Peyer's patch (tissue), 4 donors: ENCODE measurements at places on chromosomes 5 and 9. TPM values are rescaled to one million over a fixed set of nuclear protein-coding genes. Genes with fewer than 3 reads are reported as not detected.

PTPN3 gene
- 31.0 TPM for total RNA-seq

GRCh38 chr5:14114615-14115251 lies 28.4 kb upstream of the TRIO start:
- no peak for DNase-seq

DNA sequence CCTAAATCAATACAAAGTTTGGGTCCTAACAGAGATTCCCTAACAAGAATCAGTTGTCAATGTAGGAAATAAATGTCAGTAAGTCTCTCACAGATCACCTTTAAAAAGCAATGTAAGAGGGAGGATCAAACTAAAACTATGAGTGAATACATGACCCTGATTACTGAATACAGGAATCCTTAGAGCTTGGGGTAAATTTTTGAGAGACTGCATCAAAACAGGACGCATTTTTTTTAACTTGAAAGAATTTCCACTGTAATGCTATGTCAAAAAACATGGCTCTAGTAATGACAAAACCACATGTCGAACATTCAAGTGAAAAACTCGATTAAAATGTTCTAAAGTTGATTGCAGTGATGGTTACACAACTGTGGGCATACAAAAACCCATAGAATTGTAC lies 21.9 kb downstream of the ZDHHC21 start:
- no peak for DNase-seq

PCDHGA5 gene
- 10.7 TPM for total RNA-seq

GRCh38 chr5:124371111-124371706 lies 375.2 kb downstream of the ZNF608 start:
- DNase-seq, result no peak

- DNase-seq, result no peak
These were observed 200.5 kb downstream of the EFNA5 start for GRCh38 chr5:107470295-107470582.

GRCh38 chr5:93163010-93163663 lies 417.9 kb downstream of the NR2F1-AS1 start:
- no peak for DNase-seq

CDX1 gene
- 390 TPM for total RNA-seq

GRCh38 chr9:113955076-113955752 lies 79.1 kb downstream of the ZNF618 start:
- no peak for DNase-seq

GRCh38 chr5:8340739-8341344 lies 471.9 kb downstream of the MTRR start:
- no peak for DNase-seq

SNCAIP gene
- 0.70 TPM for total RNA-seq

DNA sequence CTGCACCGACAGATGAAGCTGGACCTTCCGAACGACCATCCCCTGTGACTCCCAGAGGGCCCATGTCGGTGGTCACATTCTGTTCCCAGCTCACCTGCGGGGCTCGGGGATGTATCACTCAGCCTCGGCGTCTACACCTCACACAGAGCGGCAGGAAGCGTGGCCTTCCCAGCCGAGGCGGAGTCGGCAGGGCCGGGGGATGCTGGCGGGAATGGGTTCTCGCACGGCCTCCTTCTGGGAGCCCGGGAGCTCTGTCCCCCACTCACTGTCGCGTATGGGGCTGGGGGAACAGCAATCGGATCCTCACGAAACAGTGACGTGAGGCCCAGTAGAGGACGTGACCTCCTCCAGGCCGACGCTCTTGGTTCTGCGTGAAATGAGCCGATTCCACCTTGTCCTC lies 20.4 kb downstream of the NACC2 start:
- no peak for DNase-seq

GRCh38 chr9:105188746-105189145 lies 55.7 kb upstream of the SLC44A1 start:
- no peak for DNase-seq

LHX3 gene
- not detected for total RNA-seq

DNA sequence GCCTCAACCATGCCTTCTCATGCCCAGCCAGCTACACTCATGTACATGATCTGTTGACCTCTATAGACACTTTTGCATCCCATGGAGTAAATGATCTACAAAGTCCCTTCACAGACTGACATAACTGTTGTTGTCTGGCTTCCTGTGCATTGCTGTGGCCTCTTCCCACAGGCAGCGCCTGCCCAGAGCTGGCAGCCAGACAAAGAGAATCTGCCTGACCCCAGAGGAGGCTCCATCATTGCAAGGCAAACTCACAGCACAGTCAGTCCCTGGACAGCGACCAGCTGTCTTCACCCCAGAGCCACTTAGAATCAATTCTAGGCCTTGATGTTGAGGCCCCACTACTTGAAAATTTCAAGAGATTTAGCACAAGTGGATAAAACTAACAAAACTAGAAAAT lies 65.5 kb downstream of the INSYN2B start:
- no peak for DNase-seq

DAB2 gene
- 61.6 TPM for total RNA-seq

IFNA13 gene
- total RNA-seq, result not detected

DNA sequence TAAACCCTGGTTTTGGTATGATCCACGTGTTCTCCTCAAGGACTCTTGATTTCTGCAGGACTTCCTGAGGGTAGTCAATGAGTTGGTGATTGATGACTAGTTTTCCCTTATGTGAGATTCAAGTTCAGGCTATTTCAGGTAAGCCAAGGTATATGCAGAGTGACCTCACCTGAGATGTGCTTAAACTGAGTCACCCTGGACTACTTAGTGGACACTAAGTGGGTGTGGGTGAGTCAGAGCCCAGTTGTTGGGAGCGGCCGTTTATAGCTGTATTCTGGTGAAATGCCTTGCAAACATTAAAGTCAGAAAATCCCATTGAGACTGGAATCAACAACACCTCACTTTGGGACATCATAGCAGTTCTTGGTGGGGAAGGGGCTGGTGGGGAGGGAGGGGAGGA lies 62.9 kb downstream of the SLC28A3 start:
- no peak for DNase-seq

GRCh38 chr9:22650946-22651345 lies 204.3 kb downstream of the DMRTA1 start:
- DNase-seq, result no peak

SLC36A3 gene
- total RNA-seq, result not detected

HTR1A gene
- not detected for total RNA-seq

CCDC69 gene
- 86.6 TPM for total RNA-seq

SIGMAR1 gene
- 138 TPM for total RNA-seq

DNA sequence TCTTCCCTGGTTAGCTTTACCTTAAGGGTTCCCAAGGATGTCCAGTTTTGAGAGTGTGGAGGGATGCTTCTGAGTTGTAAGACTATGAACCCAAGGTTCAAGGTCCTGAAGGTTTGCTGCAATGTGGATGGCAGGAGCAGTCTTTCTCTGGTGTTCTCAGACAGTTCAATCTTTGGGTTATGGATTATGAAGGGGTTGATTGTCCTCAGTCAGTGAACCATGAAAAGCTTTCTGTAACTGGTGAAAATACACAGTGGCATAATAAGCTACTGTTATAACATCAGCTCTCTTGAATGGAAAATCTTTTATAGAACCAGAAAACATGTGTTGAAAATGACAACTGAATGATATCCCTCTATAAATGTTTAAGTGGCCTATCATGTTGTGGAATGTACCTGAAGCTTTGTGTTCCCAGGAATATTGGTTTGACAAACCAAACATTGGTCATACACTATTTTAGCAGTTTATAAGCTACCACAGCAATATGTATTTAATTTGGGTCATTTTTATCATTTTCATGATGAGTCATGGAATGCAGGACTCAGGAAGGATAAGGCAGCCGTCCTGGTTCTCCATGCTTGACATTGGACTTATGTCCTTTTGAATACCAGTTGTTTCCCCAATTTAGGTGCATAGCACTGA lies 1041.8 kb upstream of the ARRDC3 start:
- no peak for DNase-seq

GRCh38 chr9:114487607-114488300 lies 17.5 kb downstream of the WHRN start:
- no peak for DNase-seq
